ENCODE measurements at places on chromosomes 2 and 18.

DNA sequence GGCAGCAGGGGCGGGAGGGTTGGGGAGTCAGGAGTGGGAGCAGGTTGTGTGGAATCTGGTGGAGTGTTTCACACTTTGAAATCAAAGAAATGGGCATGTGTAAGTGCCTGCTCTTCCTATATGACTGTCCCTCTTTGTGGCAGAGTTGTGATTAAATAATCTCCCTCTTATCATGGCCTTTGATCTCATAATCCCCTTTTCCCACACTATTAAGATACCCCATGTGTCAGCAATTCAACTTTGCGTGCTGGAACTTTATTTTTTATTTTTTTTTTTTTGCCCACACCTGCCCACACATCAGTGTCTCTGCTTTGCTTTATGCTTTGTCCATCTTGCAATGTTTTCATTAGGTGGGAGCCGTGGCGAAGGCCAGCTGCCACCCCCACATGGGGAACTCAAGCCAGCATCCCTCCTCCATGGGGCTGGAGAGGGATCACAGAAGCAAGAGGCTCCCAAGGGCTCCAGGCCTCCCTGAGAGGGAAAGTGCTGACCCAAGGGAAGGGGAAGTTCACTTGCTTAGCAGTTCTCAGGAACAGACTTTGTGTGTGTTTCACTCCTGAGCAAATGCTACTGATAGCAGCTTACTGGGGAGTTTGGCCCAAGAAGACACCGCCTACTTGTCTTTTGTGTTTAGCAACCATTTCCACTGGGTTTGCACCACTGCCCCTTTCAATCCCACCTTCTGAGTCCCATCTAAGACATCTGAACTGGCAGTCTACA lies 243.4 kb downstream of the BCL11A start:
- DNase-seq: no peak

DNA sequence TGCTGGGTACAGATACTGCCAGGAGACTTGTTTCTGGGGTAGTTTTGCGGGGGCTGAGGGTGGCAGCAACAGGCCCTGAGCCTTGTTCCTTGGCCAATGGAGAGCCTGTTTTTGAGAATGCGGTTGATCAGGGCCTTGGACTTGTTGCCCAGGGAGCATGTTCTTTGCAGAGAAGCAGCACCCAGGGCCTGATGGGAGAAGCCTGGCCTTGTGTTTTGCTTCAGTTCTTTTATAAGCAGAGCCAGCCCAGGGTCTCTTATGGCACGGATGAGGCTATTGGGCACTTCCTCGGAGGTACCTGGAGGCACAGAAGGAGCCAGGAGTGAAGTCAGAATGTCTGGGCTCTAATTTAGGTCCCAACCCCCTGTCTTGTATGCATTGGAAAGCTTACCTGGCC lies 85.1 kb upstream of the MCFD2 start:
- no peak for DNase-seq

GRCh38 chr2:239523954-239524330 lies 123.1 kb upstream of the HDAC4 start:
- no peak for DNase-seq

DNA sequence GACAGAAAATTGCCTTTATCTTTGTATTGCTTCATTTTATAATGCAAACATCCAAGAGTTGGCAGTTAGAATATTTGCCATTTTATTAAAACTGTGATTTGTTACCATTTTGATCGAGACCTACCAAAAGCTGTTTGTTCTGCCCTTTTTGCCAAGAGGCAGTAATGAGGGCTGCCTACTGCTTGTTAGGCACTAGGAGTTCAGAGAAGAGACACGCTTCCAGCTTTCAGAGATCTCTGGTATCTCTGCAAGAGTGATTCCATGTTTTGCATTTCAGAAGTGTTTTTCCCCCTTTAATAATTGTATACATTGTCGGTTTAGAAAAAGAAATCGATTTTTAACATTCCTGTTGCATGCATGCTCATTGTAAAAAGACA lies 628 bp downstream of the MRPL30 start:
- no peak for DNase-seq

DNA sequence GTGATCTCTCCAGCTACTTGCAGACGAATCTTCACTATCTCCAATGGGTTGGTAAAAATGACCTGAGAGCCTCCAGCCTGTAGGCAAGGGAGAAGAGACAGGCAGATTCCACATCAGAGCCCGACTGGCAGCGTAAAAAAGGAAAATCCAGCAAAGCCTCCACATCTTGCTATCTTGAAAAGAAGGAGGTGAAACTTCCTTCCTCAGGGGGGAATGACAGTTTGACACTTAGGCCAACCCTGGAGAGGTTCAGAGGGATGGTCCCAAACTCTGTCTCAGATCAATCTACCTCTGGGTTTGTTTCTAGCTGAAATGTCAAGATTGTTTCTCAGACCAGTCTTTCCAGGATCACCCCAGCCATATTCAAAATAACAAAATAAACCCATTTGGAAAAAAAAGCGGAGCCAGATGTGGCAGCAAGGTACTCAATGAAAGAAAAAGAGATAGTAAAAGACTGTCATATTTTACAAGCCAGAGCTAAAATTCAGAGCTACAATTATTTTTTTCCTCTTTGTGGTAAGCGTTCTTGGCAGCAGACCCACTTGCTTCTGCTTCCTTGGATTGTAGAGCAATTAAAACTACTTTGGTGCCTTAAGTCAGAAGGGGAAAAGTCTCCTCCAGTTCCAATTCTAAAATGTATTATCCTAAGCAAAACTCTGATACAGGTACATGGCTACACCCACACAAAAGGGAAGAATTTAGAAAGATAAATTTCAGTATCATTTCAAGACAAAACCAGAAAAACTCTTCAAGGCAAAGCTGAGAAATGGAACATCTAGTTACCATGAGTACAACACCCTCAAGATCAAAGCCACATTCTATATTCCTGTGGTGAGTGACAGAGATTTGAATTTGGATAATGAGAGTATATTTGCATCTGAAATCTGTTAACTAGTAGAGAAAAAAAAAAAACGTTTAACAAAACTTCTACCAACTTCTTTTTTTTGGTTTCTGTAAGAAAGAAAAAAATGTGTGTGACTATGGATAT lies 100.1 kb downstream of the SLC25A12 start:
- DNase-seq: no peak

GRCh38 chr2:175889701-175890302 lies 112.3 kb downstream of the LNPK start:
- no peak for DNase-seq

GRCh38 chr2:17270894-17271293 lies 247.3 kb downstream of the RAD51AP2 start:
- no peak for DNase-seq

DNA sequence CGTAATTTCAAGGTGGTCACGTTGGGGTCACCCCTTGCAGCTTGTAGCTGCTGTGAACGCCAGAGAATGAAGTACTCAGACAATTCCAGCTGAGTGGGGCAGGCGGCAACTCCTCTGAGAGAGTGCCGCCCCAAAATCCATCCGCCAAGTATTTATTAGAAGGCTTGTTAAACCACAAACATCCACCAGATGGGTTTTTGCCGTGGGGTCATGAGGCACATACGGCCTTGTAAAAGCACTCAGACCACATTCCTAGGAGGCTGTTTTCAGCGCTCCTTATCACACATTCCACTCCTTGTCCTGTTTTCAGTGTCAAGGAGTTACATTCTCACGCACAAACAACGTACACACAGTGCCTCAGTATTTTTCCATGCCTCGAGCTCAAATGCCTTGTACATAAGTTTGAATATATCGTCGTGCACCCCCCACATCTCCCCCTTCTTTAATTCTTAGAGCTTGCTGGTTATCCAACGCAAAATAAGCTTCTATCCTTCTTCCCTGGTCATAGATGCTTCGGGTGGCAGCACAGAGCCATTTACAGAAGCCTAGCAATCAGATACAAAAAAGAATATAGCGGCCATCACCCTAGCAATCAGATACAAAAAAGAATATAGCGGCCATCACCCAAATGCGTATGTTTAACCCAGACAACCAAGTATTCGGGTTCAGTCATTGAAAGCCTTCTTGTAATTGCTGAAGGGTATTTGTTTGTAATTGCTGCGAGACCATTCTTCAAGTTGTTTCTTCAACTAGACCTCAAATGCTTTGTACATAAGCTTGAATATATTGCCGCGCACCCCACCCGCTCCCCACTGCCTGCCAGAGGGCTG lies 7.3 kb downstream of the ALPP start:
- no peak for DNase-seq

GRCh38 chr2:150166313-150167051 lies 321.0 kb downstream of the RND3 start:
- DNase-seq: no peak

DNA sequence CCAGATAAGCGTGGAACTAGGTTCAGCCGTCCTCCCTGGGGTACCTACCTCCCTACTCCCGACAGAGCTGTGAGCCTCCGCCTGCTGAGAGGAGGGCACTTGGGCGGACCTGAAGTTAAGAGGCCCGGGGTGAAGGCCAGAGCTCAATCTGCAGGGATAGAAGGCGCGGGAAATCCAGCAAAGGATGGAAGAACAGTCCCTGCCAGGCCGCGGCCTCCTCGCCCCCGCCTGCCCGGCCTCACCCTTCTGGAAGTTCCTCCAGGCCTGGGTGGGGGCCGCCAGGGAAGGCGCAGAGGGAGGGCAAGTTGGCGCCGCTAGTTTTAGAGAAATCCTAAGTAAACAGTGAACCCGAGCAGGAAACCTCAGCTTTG lies 13.0 kb downstream of the EN1 start:
- no peak for DNase-seq

GRCh38 chr2:105926960-105927678 lies 182.4 kb downstream of the NCK2 start:
- peak; percentile 20 for DNase-seq

DNA sequence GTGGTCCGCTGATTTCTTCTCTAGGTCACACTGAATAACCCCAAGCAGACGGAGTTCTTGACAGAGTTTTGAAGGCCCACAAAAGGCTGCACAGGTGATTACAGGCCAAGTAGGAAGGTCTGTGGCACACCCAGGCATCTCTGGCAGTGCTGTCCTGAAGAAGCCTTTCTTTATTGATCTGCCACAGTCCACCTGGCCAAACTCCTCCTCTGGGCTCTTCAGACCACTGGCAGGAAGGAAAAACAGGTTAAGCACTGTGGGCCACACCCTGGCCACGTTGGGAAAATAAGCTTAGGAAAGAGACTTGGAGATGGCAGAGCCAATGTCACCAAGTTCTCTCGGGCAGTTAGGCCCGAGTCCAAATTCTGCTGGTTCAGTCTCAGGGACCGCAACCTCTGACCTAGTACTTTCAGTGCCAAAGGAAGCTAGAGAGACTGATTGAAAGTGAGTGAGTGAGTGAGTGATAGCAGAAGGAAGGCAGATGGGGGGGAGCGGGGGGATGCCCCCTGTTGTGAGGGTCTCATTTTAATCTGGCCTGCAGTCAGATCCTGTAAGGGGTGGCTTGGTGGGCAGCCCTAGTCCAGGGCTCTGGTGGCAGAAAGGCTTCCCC lies 102.9 kb downstream of the TGFA start:
- no peak for DNase-seq

DNA sequence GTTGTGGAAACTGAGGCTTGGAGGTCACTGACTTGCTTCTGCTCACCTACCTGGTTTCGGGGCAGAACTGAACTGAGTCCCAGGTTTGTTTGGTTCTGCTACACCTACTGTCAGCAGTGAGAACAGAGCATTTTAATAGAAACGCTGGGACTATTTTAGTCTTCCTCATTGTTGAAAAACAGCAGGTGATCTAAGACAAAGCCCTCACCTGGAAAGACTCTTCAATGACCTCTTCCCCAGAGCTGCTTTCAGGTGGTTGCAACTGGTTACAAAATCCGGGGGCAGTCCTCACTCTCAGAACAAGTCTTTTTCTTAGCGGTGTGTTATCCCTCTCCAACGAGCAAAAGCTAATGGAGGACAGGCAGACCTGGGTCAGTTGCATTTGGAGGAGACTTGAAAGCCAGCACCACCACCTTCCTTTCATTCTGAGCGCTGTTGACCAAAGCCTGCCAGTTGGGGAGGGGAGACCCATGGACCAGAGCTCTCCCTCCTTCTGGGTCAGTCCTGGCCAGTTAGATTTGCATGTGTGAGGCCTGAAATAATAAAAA lies 217.0 kb downstream of the NCK2 start:
- DNase-seq: no peak

DNA sequence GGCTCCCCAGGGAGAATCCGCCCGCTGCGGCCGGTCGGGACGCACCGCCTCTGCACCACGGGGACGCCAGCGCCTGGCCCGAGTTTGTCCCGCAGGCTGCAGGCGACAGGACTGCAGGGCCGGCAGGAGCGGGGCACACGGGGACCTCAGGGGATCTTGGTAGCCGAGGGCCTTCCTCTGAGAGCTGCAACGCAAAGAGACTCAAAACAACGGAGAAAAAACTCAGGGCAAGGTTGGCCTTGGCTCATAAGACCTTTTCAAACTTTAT lies 79.7 kb downstream of the ARHGEF4 start:
- no peak for DNase-seq

- no peak for DNase-seq
Observed at GRCh38 chr2:18440141-18440661, 120.3 kb downstream of the RDH14 start.

DNA sequence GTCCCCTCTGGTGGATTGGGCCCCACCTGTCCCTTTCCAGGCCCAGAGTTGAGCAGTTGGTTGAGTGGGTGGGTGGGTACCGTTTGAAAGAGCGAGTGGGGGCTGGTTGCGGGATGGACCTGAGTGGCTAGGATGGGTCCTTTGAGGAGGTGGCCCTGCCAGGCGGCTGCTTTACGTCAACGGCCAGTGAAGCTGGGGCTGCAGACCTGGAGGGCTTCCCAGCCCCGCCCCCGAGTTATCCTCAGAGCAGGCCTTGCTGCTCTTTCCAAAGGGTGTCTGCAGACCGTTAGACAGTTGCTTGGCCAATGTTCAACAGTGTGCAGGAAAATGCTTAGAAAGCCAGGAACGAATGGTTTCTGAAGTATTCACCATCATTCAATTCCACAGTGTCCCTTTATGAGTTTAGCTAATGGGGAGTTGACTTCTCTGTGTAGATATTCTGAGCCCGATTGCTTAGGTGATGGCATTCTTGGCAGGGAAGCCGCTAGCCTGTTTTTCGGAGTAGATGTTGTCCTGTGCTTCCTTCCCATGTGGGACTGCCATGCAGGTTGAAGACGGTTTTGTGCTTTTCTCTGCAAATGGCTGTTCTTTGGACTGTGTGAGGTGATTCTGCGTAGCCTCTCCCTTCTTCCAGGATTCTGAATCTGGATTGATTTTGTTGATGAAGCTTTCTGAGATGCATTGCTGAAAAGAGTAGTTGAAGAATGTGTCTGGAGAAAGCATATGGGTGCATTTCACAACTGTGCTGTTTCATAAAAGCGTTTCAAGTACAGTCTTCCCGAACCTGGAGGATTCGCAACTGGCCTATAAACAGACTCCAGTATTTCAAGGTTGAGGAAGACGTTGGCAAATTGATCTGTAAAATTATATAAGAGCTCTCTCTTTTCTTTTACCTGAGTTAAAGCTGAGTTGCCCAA lies 45.8 kb downstream of the LDLRAD4 start:
- no peak for DNase-seq

GRCh38 chr2:25494616-25495015 lies 152.9 kb upstream of the DNMT3A start:
- DNase-seq: no peak

GRCh38 chr2:10331027-10331701 lies 28.5 kb downstream of the HPCAL1 start:
- DNase-seq: peak; percentile 38

DNA sequence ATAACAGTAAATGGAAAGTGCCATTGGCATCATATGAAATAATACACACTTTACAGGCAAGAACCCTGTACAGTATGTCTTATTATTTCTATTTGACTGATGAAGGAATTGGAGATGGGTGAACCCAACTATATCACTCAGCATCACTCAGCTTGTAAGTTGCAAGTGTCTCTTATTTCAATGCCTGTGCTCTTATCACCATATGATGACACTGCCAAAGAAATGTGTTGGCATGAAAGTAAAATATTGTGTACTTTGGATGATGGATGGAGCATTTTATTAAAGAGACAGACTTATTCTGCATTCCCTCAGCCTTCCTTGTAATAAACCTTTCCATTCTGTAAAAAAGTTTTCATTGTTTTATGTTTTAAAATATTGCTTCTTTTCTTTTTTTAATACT lies 927.5 kb upstream of the VRK2 start:
- no peak for DNase-seq
